ENCODE measurements at places on chromosomes 4 and X.

GRCh38 chrX:69152417-69152841 is 12.8 kb downstream of the PJA1 start:
- DNase-seq = no peak

GRCh38 chr4:38099908-38100407 is 139.8 kb downstream of the PTTG2 start:
- DNase-seq = peak; percentile 74

DNA sequence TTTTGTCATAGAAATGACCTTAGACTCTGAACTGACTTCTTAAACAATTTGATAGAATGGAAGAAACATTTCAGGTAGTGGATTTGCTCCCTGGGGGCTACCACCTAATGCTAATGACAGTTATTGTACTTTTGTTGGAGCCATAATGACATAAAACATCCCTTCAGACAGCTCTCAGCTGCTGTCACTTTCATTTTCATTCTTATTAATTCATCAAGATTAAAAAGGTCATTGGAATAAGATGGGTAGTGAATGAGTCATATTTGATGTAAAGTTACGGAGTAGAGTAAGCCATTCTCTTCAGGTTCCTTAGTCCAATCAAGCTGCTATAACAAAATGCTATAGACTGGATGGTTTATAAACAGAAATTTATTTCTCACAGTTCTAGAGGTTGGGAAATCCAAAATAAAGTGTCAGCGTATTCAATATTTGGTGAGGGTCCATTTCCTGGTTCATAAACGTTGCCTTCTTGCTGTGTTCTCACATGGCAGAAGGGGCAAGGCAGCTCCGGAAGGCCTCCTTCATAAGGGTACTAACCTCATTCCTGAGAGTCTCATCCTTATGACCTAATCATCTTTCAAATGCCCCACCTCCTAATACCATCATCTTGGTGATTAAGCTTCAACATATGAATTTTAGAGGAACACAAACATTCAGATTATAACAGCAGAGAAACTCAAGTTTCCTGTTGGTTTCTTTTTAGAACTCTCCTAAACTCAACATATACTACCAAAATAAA is 268.5 kb downstream of the ARAP2 start:
- DNase-seq = no peak

- DNase-seq = no peak
Observed at GRCh38 chr4:151668689-151669402, 92.0 kb downstream of the GATB start.

DNA sequence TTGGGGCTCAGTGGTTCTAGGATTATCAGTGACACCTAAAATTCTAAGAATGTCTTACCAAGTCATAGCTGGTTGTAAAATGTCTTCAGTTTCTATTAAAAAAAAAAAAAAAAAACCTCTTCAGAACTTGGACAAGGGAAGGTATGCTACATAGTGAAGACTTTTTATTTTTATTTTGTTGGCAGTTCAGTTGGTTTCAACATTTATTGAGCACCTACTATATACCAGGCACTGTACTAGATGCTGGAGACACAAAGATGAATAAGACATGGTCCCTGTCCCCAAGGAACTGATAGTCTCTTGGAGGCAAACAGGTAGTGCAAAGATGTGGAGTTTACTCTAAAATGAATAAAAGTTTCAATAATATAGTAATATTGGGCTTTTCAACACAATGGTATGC is 8.9 kb upstream of the BBS7 start:
- no peak for DNase-seq

DNA sequence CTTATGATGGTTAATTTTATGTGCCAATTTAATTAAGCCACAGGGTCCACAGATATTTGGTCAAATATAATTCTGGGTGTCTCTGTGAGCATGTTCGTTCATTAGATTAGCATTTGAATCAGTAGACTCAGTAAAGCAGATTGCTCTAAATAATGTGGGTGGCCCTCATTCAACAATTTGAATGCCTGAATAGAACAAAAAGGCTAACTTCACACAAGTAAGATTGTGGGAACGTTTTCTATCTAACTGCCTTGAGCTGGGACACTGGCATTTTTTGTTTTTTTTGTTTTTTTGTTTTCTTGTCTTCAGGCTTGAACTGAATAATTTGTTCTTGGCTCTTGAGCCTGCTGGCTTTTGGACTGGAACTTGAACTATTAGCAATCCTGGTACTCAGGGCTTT is 292.4 kb upstream of the SPANXN4 start:
- no peak for DNase-seq

DNA sequence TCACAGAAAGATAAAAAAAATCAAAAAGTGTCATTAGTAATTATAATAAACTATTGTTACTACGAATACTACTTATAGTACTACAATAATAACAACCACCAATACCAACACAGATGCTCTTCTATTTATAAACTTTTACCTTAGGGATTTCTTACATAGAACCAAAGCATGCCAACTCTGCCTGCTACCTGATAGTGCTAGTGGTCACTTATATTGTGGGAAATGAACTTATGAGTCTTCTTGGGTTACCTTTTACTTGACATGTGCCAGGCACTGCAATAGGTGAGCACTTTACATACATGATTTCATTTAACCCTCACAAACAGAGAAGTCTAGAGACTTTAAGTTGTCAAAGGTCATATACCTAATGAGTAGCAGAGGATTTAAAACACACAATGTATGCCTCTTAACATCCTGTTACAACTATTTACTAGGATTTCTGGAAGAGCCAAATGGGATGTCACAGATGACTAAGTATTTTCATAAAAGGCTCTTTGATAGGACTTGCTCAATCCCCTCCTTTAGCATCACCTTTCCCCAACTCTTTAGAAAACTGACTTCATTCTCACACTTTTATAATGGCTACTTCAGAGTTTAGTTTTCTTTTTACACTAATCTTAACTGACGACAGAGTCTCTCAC is 265.2 kb downstream of the CHIC1 start:
- no peak for DNase-seq

GRCh38 chr4:143617994-143618679 is 82.3 kb downstream of the FREM3 start:
- DNase-seq = no peak

DNA sequence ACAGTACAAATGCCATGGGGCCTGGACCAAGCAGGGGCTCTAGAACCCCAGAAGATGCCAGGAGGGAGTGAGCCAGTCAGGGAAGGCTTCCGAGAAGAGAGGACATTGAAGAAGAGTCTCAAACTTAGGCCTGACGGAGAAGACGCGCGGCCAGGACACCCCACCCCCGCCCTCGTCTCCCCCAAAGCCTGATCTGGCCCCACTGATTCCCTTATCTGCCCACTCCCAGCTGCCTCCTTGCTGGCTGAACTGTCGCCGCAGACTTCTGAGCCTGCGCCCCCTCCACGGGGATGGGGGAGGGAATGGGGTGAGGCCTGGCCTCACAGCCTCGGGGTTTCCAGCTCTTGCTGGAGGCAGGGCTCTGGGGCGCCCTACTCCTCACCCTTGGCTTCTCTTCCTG is 3.6 kb upstream of the GATA1 start:
- no peak for DNase-seq

GRCh38 chr4:171742436-171742835 is 70.8 kb upstream of the GALNTL6 start:
- DNase-seq = no peak

- DNase-seq = no peak
Observed at GRCh38 chr4:112245383-112245782, 13.8 kb downstream of the AP1AR start.

DNA sequence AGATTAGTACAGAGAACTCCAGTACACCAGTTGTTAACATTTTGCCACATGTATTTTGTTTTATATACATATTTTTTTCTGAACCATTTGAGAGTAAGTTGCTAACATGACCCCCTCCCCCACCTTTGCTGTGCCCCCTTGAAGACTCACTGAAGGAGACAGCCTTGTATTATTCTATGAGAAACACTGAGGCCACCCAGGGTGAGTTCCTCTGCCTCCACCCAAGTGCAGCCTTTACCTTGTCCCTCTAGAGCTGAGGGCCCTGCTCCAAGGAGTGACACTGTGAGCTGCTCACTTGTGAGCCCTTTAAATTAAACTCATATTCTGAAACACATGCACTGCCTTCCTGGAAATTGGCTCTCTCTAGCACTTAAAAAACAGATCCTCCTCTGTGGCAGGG is 21.1 kb downstream of the KIT start:
- DNase-seq = no peak

DNA sequence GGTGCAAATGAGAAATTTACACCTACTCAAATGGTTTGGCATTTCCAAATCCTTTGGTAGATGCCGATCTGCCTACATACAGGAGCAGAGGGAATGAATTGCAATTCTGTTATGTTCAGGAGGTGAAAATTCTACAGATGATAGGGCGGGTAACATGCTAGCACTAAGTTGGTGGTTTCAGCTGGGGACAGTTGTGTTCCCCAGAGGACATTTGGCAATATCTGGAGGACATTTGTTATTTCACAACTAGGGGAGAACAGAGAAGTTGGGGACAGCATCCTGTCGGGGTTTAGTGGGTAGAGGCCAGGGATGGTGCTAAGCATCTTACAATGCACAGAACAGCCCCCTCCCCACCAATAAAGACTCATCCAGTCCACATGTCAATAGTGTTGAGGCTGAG is 96.5 kb upstream of the PUDP start:
- no peak for DNase-seq

DNA sequence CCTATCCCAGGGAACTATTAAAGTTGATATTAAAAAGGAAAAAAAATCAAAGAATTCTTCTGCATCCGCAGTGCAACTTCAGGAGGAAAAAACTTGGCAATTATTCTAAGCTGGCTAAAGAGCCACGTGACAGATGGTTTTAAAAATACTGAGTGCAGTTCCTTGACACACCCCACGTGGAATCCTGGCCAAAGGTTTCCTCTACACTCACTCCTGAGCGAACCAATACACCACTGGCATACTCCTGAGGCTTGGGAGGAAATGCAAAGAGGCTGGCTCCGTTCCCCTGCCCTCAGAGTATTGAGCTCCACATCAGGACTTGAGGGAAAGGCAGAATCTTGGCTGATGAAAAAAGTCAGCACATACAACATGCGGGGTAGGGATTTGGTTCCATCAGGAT is 133.8 kb upstream of the ATP6AP2 start:
- DNase-seq = no peak

DNA sequence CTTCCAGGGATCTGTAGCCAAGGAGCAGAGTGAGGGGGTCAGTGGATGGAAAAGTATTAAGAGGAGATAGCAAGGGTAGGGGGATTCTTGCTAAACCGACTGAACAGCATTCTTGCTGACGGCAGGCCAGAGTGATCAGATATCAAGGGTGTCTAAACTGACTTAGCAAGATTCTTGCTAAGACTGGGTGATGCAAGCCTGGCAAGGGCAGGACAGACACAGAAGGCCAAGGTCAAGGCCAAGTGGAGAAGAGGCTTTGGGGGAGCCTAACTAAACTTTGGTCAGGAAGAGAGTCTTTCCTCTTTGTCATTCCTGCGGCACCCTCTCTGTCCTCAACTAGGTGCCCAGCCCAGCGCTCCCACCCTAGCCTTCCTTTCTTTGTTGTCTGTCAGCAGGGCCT is 799 bp downstream of the XPNPEP2 start:
- no peak for DNase-seq

- DNase-seq = no peak
Observed at GRCh38 chr4:73036123-73036522, 33.4 kb downstream of the COX18 start.

- DNase-seq = peak; percentile 36
Observed at GRCh38 chr4:54961357-54961975, 163.9 kb downstream of the KDR start.

DNA sequence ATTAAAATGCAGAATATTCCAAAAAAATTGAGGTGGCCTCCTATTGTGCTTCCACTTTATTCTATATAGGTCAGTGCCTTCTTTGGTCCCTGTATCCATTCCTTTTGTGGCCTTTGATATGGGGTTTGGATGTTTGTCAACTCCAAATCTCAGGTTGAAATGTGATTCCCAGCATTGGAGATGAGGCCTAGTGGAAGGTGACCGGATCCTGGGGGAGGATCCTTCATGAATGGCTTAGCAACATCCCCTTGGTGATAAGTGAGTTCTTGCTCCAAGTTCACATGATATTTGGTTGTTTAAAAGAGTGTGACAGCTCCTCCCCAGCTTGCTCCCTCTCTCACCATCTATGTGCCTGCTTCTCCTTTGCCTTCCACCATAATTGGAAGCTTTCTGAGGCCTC is 380.6 kb downstream of the INPP4B start:
- DNase-seq = no peak

DNA sequence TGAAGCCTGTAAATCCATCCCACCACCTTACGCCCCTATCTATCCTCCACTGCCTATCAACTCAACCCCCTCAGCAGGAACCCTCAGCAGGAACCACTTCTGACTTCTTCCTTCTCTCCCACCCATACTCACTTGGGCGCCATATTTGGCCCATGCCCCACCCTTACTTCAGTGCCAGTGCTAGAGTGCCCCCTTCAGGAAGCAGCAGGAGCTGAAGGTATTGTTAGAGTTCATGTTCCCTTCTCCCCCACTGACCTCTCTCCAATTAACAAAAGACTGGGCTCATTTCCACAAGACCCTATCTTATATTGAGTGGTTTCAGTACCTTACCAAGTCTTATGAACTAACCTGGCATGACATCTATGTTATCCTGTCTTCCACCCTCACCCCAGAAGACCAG is 363.1 kb upstream of the SLIT2 start:
- no peak for DNase-seq

Measured in LHCN-M2 (cell line).